ENCODE measurements at places on chromosomes 7 and 10. TPM values are rescaled to one million over a fixed set of nuclear protein-coding genes. Genes with fewer than 3 reads are reported as not detected.

IGF2BP3 gene
- 1.9 TPM for total RNA-seq

CPED1 gene
- 5.6 TPM for total RNA-seq

LAMB1 gene
- 84.2 TPM for total RNA-seq

SRRT gene
- 163 TPM for total RNA-seq

DNA sequence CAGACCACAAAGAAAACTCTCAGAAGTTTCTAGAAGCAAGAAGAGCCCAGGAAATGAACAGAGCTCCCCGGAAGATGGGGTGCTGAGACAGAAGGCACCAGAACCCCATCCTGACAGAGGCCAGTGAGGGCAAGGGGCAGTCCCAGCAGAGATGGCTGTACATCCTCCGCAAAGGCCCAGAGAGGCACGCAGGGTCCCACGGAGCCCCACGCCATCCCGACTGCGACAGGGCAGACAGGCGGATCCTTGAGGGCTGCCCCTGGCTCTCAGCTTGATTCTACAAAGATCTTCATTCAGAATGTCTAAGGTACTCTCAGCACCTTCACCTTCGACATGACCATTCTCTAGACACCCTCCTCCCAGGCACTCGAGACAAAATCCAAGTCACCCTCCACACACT, 107.9 kb upstream of the DDC start:
- peaks cover 16% of the 10 kb centered on the region for H3K36me3 ChIP-seq
- no peak overlapping the region for H3K4me3 ChIP-seq
- DNase-seq, result no peak
- H3K27ac ChIP-seq, result no peak overlapping the region
- H3K4me1 ChIP-seq, result peaks cover 23% of the 10 kb centered on the region

- peaks cover 50% of the 10 kb centered on the region for H3K27me3 ChIP-seq
- no peak overlapping the region for H3K4me3 ChIP-seq
- no peak overlapping the region for H3K27ac ChIP-seq
- DNase-seq, result peak; percentile 78
These were observed 33.4 kb upstream of the KNDC1 start for GRCh38 chr10:133126431-133127290.

DNA sequence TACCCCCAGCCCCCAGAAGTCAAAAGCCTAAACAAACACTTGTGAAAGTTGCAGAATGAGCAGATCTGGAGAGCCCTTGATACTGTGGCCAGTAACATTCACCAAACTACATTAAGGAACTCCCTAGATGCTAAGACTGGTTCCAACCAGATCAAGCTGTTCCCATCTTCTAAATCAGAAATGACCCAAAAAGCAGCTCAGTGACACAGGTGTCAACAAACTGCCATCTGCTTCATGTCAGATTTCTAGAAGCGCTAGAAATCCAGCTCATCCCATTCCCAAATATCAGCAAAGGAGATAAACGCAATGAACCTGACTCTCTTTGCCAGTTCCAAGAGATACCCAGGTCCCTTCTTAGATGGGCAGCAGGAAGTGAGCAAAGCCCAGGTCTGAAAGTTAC, 90.6 kb downstream of the GFRA1 start:
- no peak for DNase-seq
- no peak overlapping the region for H3K4me3 ChIP-seq
- H3K27me3 ChIP-seq, result no peaks in the 10 kb centered on the region
- peaks cover 6% of the 10 kb centered on the region for H3K4me1 ChIP-seq
- no peak overlapping the region for H3K27ac ChIP-seq

- H3K27ac ChIP-seq, result no peak overlapping the region
- H3K27me3 ChIP-seq, result no peaks in the 10 kb centered on the region
- DNase-seq, result no peak
- no peak overlapping the region for H3K4me3 ChIP-seq
- H3K36me3 ChIP-seq, result no peaks in the 10 kb centered on the region
- no peaks in the 10 kb centered on the region for H3K4me1 ChIP-seq
These were observed 140.0 kb downstream of the ITGB8 start for GRCh38 chr7:20470726-20471125.
